ENCODE measurements at places on chromosomes 4 and X.

DNA sequence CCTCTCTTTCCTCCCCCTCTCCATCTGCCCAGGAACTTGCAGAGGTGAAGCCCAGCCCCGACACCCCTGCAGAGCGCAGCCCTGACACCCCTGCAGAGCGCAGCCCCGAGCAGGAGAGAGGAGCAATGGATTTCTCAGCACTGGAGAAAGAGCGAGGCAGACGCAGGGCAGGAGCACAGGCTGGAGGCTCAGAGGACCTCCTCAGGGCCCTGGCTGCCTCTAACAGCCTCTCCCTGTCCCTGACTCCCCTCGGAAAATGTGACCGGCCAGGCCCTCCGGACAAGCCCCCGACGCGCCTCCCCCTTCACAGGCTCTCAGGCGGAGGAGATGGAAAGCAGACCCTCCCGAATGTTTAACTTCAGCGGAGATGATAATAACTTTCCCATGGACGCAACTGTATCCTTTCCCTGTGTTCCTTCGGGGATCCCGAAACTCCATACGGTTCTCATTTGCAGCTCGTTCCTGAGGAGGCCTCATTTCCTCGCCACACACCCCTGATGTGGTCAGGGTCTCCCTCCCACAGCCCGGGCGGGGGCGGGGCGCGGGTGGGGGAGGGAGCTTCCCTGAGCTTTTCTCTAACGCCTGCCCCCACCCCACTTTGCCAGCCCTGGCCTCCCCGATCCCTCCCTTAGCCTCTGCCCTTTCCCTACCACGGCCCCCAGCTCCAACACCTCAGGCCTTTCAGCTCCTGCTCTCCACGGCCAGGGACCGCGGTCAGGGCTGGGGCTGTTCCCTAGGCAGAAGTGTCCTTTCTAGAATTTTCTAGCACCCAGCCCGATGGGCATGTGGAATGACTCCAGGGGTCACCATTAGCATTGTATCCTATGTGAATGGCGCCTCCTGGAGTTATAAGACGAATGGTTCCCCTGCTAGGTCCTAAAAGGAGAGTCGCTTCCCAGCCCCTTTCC lies 201.1 kb upstream of the BCOR start:
- DNase-seq: no peak

GRCh38 chr4:113978561-113979147 lies 793 bp downstream of the ARSJ start:
- DNase-seq: no peak

DNA sequence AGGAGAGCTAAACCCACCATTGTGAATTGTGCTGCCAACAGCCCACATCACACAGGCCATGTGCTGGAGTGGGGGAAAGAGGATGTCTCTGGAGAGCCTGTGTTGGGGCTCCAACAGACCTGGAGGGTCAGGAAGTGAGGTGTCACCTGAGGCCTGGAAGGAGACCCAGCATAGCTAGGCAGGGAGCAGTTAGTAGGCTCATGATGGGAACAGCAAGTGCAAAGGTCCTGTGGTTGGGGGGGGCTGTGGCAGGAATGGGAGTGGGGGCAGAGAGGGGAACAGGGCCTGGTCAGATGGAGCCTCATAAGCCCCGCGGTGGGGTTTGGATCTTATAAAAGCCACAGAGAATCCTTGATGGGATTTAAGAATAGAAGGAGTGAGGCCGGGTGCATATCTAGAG lies 35.9 kb upstream of the GPR78 start:
- no peak for DNase-seq

GRCh38 chrX:70001708-70002341 lies 47.9 kb downstream of the AWAT2 start:
- DNase-seq: no peak

GRCh38 chr4:2166253-2166652 lies 75.7 kb downstream of the HAUS3 start:
- DNase-seq: no peak

DNA sequence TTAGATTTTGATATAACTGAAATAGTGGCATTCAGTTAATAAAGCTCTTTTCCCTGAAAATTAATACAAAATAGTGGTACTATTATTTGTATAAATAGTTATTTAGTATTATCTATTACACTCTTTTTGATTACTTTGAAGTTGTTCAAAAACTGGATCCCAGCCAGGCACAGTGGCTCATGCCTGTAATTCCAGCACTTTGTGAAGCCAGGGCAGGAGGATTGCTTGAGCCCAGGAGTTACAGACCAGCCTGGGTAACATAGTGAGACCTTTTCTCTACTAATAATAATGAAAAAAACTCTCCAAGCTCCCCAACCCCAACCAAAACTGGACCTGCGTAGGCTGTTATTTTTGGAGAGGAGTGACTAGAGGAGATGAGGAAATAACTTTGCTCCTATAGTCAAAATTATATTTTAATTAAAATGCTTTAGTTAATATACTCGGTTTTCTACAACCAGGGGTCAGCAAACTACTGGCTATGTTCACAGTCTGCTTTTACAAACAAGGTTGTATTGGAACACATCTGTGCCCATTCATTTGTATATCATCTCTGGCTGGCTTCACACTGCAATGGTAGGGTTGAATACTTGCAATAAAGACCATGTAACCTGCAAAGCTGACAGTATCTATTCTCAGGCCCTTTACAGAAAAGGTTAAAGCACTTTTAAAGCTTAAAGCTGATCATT lies 27.6 kb downstream of the GUCY1A1 start:
- DNase-seq: no peak

DNA sequence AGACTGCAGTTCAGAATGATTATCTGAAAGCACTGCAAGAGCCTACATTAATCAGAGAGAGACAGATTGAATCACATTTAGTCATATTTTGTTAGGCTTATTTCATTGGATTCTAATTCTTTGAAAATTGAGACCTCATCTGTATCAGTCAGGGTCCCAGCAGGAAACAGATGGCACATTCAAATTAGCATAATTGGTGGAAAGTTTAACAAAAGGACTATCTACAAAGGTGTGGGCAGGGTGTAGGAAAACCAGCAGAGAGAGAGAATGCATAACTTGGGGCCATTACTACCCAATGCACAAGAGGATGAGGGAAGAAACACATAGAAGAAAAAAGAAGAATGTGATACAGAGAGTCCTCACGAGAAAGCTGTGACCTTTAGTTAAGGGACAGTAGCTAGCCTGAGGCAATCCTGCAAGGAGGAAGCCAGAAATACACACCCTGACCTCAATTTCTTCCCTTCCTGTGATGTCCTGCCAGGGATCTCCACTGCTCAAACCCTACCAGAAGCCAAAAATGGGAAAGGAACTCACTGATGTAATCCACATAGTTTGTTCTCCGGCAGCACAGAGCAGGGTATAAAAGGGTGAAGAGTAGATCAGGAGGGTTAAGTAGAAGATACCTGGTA lies 17.7 kb upstream of the XKRX start:
- DNase-seq: no peak

DNA sequence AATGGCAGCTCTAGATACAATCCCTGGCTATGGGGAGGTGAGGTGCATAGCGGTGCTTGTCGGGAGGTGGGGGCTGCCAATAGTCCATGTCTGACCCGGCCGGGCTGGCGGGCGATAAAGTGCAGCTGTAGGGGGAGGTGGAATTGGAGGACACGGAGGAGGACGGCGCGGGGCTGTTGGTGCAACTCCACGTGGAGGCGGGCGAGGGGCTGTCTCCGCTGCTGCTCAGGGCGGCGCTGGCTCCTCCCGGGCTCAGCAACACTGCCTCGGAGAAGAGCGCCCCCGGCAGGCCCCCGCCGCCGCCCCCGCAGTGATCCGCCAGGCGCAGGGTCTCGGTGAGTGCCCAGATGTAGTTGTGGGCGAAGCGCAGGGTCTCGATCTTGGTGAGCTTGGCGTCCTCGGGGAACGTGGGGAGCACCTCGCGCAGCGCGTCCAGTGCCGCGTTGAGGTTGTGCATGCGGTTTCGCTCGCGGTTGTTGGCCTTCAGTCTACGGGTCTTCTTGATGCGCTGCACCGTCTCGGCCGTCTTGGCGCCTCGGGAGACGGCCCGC lies 1.3 kb downstream of the NEUROG2 start:
- peak; percentile 39 for DNase-seq

DNA sequence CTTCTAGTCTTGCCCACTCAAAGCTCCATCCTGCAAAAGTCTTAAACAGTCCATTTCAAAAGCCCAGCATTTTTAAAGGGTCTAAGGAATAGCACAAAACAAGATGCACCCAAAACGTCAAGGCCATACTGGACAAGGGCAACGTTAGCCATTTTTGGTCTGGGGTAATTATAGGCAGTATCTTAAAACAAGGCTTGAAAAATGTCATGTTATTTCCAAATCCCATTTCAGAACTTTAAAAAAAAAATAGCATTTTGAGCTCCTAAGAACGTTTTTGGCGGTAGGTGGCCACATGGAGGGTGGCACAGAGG lies 584 bp upstream of the TMEM165 start:
- no peak for DNase-seq

GRCh38 chr4:38223782-38224236 lies 263.6 kb downstream of the PTTG2 start:
- no peak for DNase-seq

- DNase-seq: no peak
These were observed 469.0 kb upstream of the PRKX start for GRCh38 chrX:4182408-4182806.

DNA sequence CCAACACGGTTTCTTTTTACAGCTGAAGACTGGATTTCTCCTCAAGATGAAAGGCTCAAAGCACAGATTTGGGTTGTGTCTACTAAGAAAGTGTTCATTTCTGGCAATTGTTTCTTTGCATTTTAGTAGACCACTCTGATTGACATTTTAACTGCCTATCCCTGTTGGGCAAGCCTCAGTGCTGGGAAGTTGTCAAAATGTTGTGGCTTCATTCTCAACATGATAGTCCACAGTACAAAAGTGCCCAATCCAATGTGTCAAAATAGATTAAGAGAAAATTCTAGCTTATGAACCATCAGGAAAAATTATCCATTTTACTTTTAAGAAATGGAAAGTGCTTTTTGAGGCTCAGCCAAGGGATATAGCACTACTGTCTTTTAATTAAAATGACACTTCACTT lies 323.9 kb upstream of the PRPS2 start:
- DNase-seq: no peak

GRCh38 chrX:133294126-133294525 lies 76.0 kb upstream of the TFDP3 start:
- DNase-seq: no peak

- no peak for DNase-seq
These were observed 3.9 kb upstream of the HPGDS start for GRCh38 chr4:94346541-94346940.

- peak; percentile 56 for DNase-seq
These were observed 1.6 kb downstream of the PPP3CA start for GRCh38 chr4:101345596-101346350.

- DNase-seq: no peak
These were observed 120.9 kb upstream of the DDIT4L start for GRCh38 chr4:100311181-100311580.

DNA sequence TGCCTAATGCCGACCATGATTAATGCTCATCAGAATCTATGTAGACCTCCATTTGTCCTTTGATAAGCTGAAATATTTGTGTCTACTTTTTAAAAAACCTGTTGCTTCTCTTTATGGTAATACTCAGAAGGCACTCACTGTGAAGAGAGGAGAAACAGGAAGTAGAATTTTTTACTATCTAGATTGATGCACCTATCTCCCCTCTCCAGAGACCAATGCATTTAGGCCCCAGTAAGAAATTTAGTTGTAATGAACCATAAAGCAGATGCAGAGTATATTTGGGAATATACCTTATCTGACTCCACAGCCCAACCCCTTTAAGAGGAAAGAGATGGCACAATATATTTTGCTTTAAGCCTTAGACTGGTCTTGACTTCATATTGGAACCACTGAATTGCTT lies 11.1 kb downstream of the TBL1X start:
- no peak for DNase-seq

DNA sequence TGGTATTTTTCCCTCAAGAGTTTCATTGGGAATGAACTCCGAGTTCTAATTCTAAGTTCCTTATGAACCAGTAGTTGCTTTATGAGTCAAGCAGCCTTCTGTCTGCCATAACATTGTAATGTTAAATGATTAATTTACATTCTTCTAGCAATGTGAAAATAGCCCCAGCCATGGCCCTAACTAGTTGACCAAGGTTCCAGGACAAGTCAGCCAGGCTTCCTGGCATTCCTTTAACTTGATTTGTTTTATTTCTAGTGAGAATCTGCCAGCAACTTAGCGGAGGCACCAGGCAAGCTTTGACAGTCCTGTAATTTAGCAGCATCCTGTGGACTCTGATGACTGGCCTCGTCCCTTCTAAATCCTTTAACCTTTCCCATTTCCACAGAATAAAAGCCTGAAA lies 69.0 kb downstream of the GLRA2 start:
- DNase-seq: no peak

DNA sequence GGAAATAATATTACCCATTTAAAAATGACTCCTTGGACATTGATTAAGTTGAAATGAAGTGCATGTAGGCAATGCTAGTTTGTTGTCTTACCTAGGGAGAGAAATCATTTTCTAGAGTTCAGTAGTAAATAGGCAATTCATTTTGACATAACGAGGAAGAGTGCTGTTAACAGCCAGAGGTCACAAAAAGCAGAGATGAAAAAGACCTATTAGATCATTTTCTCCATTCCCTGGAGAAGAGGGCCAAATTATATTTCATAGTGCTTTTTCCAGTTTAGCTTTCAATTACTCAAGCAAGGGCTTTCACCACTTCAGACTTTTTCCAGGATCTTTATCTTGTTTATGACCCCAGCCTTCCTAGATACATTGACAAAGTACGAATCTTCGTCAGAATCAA lies 374.3 kb upstream of the GALNT7 start:
- DNase-seq: no peak

- no peak for DNase-seq
These were observed 45.9 kb downstream of the FGFRL1 start for GRCh38 chr4:1057403-1057745.

- DNase-seq: no peak
These were observed 113.5 kb upstream of the TMEM164 start for GRCh38 chrX:109889289-109890006.

DNA sequence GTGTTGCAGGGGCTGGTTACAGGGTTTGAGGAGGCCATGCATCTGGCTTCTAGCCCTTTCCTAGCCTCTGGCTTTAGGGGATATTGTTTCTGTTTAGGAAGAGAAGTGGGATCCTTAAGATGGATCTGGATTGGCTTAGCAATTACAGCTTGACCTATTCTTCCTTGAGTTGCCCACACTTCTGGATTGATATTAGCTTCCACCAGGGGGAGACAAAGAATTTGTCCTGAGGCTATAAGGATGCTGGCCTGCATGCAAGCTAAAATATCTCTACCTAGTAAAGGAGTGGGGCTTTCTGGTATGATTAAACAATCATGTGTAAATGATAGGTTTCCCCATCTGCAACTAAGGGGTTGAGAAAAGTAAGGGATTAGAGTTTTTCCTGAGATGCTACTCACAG lies 117.2 kb downstream of the TEX13C start:
- peak; percentile 0 for DNase-seq

- peak; percentile 17 for DNase-seq
These were observed 63.2 kb downstream of the PHEX start for GRCh38 chrX:22095286-22095685.

- no peak for DNase-seq
These were observed 7.3 kb downstream of the RGS12 start for GRCh38 chr4:3299976-3300671.

Data from neuronal stem cell (in vitro differentiated cells).